Stimulated activated CD4-positive, alpha-beta T cell treated with anti-CD3 and anti-CD28 coated beads, Interleukin-15, amount 100 ng/mL, for 24 hours (primary cell): ENCODE measurements at places on chromosomes 1 and 21.

GRCh38 chr21:33162436-33162951 is 67.2 kb upstream of the IFNAR2 start:
- no peak for DNase-seq

GRCh38 chr1:109089242-109090015 is 1.1 kb upstream of the TMEM167B start:
- peak; percentile 59 for DNase-seq

DNA sequence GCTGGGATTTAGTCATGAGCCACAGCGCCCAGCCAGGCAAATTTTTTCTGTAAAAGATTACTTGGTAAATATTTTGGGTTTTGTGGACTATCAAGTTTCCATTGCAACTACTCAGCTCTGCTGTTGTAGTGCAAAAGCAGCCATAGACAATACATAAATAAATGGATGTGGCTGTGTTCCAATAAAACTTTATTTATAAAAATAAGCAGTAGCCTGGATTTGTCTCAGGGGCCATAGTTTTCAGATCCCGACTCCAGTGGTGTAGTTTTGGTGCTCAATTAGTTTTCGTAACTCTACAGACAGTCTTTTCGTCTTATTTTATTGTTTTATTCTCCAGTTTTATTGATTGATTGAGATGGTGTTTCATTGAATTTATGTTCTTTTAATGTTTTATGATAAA is 80.1 kb upstream of the IVNS1ABP start:
- no peak for DNase-seq

DNA sequence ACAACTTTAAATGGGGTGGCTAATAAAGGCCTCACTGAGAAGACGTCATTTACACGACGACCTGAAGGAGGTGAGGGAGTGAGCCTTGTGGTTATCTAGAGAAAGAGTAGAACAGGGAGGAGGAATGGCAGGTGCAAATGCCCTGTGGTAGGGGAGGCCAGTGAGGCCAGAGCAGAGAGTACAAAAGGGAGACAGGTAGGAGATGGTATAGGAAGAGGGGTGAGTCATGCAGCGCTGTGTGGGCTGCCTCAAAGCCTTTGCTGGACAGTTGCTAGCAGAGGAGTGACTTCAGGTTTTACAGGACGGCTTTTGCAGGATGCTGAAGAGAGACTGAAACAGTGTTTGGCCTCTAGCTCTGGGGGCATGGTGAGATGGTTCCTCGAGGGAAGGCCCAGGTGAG is 116.0 kb downstream of the IER5 start:
- no peak for DNase-seq

DNA sequence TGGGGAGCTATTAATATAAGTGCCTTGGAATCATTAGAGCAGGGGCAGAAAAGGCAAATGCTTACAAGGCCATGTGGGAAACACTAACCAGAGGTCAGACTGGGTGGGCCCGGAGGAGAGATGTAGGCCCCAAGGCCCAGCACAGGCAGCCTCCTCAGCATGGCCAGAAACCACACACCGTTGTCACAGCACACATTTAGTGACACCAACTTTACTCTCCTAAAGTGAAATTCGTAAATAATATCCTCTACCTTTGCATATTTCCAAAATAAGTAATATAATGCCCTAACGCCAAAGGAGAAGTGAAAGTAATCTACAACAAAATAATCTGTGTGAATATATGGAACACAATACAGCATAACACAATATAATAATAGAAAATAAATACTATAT is 62.6 kb downstream of the KIF21B start:
- DNase-seq, result no peak

- no peak for DNase-seq
Observed at GRCh38 chr1:157429601-157430240, 122.6 kb downstream of the FCRL5 start.

- peak; percentile 59 for DNase-seq
Observed at GRCh38 chr21:39867198-39867650, at the start of gene PCP4. PCP4 (plus strand) TSS chr21:39867438; CDS start chr21:39867502, 64 bp downstream.

DNA sequence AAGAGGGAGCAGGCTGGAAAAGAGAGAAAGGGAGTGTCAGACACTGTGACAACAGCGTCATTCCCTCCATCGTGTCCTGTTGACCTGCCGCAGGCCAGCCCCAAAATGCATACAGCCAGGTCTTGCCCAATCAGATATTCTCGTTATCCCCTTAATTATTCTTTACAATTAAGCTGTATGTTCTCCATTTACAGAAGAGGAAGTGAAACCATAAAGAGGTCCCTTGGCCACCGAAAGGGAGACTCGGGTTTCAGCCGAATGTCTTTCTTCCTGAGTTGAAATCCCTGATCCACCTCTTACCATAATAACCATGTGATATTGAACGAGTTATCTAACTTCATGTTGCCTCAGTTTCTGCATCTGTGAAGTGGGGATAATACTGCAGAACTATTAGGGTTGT is 70.5 kb downstream of the IGSF21 start:
- DNase-seq, result no peak
